ENCODE measurements at places on chromosomes 5 and 9.

DNA sequence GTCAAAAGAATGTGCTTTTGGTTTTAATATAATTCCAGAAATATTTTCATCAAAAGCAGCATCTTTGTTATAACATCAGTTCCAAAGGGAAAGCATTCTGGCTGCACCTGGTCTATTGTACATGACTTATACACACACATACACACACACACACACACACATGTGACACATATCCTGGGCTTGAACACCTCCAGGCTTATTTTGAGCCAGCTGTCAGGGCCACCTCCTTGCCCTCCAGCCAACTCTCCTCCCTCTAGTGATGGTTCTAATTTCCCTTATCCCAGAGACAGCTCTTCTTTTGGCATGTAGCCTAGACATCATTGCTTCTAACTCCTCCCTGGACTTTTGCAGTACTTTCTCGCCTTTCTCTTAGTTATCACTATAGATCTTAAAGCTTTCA, 115.0 kb downstream of the PIK3R1 start:
- DNase-seq = no peak

- DNase-seq = no peak
These were observed 10.0 kb downstream of the SEC16A start for GRCh38 chr9:136472640-136473353.

- no peak for DNase-seq
These were observed 42.9 kb upstream of the SMAD5 start for GRCh38 chr5:136089791-136090190.

DNA sequence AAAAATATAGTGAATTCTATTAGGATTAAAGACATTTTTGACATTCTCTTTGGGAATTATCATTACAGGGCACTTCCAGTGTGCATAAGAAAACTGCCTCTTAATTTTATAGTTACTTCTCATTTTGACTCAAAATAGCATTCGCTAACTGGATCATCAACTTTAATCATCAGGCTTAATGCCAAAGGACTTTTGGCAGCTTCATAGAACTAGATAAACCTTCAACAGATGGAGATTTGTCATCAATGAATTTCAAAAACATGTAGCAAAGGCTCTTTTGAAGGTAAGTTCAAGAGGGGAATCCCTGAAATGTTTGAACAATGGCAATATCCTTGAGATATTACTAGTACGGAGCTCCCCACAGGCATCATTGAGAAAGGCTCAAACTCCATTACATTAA, 447.2 kb downstream of the PDE4D start:
- DNase-seq = no peak

- no peak for DNase-seq
These were observed 188.7 kb upstream of the MSX2 start for GRCh38 chr5:174535669-174536068.

DNA sequence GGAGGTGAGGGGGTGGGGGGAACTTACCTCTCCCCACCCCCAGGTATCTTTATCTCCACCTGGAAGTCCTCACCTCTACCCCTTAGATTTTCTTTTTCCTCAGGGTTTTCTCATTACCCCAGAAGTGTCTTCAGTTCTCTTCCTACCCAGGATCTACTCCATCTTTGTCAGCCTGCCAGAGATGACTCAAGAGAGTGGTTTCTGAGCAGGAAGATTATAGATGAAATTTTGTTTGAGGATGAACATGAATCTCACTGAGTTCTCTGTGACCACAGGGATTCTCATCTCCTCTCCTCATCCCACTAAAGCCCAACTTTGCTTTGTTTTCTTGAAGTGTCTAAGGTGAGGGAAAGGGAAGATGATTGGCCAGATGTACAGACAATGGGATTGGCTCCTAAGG, 5.2 kb upstream of the HINT2 start:
- no peak for DNase-seq

DNA sequence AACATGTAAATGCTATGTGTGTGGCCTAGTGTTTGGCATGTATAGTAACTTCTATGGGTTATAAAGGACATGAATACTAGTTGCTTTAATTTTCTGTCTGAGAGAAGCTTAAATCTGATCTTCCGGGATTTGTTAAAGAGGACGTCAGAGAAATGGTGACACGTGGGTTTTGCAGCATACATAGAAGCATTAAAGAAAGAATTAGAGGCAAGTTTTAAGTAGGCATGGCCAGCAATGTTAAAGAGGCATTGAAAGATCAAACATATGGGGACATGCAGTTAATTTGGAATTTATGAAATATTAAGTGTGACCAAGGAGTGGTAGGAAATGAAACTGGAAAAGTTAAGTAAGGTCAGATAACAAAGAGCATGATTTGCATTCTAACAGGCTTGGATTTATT, 311.4 kb upstream of the RIOK2 start:
- no peak for DNase-seq

GRCh38 chr5:30561771-30562170, 631.7 kb upstream of the CDH6 start:
- DNase-seq = no peak

- no peak for DNase-seq
These were observed 418.2 kb downstream of the TUSC1 start for GRCh38 chr9:25260046-25260445.

- no peak for DNase-seq
These were observed 72.8 kb upstream of the NXNL2 start for GRCh38 chr9:88462191-88462590.

- no peak for DNase-seq
These were observed 183.5 kb downstream of the RFX3 start for GRCh38 chr9:3342159-3342777.

DNA sequence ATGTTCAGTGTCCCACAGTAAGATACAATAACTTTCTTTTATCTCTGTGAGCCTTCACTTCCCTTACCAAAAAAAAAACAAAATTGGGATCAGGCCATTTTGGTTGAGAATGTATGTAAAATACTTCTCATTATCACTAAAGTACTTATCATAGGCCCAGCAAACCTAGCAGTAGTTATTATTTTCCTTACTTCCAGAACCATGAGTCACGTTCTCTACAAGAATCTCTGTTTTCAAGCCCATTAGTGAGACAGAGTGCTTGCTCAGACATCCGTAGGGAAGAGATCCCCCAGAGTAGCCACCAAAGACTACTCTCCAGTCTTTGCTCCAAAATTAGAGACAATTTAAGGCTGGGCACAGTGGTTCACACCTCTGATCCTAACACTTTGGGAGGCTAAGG, 103.9 kb upstream of the NR5A1 start:
- no peak for DNase-seq

- DNase-seq = no peak
These were observed 133.2 kb downstream of the ENTREP1 start for GRCh38 chr9:69458176-69458575.
